ENCODE measurements at places on chromosomes 3 and 15.

DNA sequence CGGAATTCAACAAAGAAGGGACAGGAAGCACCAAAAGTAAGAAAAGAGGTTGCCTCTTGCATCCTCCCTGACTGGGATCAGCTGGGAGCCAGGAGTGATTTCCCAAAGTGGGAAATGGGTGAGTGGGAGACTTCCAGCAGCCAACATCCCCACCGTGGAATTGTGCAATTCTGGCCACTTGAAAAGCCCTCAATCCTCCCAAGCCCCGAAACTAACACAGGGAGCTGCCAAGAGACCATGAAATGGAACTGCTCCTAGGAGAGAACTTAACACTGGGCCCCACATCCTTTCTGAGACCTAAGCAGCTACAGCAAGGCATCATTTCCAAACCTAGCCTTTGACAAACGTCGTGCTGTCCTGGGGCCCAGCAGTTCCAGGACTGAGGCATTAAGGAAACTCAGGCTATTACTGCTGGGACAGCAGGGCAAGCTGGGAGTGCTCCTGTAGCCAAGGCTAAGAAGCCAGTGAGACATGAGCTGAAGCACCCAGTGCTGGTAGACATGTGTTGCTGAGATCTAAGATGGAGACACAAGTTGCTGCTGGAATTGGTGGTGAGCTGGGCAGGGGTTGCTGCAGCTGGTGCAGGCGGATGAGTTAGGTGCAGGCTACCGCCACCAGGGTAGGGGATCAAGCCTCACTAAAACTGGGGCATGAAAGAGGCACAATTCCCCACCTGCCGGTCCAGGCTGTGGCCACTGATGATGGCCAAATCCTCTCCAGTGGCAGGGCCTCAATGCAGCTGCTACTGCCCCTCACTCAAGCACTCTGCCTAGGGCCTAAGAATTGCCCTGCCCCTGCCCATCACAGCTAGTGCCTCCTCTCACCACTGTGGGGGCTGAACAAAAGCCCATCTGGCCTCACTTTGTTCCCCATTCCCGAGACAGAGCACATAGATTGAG is 43.9 kb downstream of the ALDH1A2 start:
- DNase-seq = no peak

GRCh38 chr15:63372018-63372705 is 9.5 kb downstream of the CA12 start:
- no peak for DNase-seq

- no peak for DNase-seq
Observed at GRCh38 chr15:78811124-78811824, at the start of gene ADAMTS7. Gene ADAMTS7 (minus strand): TSS chr15:78811464. CDS start chr15:78811220, 244 bp downstream.

GRCh38 chr15:74010929-74011540 is 16.5 kb downstream of the PML start:
- DNase-seq = no peak

GRCh38 chr3:67048715-67049074 is 50.6 kb downstream of the KBTBD8 start:
- DNase-seq = no peak

- DNase-seq = no peak
Observed at GRCh38 chr3:100048248-100048647, 66.1 kb downstream of the FILIP1L start.

DNA sequence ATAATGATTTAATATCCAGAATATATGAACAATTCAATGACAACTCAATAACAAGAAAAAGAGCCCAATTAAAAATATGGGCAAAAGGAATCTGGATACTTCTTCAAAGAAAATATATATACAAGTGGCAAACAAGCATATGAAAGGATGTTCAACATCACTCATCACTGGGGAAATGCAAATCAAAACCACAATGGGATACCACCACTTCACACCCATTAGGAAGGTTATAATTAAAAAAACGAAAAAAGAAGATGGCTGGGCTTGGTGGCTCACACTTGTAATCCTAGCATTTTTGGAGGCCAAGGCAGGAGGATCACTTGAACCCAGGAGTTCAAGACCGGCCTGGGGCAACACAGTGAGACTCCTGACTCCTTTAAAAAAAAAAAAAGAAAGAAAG is 4.1 kb downstream of the CCDC12 start:
- no peak for DNase-seq

DNA sequence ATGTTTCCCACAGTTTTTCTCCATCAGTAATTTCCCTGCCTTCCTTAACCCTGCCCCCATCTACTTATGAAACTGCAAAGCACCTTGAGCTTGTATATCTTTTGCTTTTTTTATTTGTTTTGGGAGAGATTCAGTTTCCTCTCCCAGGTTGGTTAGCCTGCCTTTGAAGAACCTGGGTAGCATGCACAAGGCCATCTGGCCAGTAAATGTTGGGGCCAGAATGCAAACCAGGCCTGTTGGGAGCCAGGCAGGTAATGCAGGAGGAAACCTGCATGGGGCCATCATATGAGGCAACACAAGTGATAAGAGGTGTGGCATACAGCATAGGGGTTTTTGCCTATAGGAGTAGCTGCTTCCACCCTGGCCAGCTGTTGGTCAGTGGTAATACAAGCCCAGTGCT is 17.7 kb downstream of the SYNPR start:
- DNase-seq = no peak

- DNase-seq = no peak
Observed at GRCh38 chr15:100941536-100941935, 22.4 kb downstream of the LRRK1 start.

DNA sequence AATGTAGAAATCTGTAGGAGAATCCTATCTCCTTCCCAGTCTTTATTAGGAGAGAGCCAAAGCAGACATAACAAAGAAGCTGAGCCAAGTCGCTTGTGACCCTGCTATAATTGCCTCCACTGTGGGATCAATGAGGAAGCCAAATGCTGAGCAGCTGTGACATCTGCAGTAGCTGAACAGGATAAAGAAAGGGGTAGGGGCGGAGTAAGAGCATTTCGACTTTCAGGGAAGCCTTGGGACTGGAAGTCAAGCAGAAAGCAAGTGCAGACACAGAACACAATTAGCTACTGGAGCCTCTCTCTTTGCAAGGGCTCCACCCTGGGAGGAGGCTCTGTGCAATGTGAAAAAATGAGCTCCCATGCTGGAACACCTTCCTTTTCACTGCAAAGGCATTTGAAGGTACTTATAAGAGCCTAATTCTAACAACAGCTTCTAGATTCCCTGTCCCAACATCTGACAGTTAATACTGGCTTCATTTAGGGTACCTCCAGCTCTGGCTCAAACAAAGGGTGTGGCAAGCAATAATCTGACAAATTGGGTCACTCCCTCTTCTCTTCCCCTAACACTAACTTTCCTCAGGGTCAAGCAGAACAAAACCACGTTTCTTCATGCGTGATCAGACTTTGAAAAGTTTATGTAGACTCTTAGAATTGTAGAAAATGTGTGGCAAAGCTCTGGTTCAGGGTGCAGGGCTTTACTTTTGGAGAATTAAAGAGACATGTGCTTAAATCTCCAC is 166.4 kb downstream of the CADPS start:
- no peak for DNase-seq

- no peak for DNase-seq
Observed at GRCh38 chr15:34701536-34701935, 53.3 kb downstream of the GJD2 start.

- no peak for DNase-seq
Observed at GRCh38 chr15:87672309-87673288, 583.9 kb downstream of the NTRK3 start.
